ENCODE measurements at places on chromosomes 7 and 10. TPM values are rescaled to one million over a fixed set of nuclear protein-coding genes. Genes with fewer than 3 reads are reported as not detected.

The GTF2IRD2 gene
- total RNA-seq, result 1.5 TPM

The VIPR2 gene
- total RNA-seq, result not detected

The WIPF3 gene
- not detected for total RNA-seq

The LRRC61 gene
- total RNA-seq, result 0.07 TPM

DNA sequence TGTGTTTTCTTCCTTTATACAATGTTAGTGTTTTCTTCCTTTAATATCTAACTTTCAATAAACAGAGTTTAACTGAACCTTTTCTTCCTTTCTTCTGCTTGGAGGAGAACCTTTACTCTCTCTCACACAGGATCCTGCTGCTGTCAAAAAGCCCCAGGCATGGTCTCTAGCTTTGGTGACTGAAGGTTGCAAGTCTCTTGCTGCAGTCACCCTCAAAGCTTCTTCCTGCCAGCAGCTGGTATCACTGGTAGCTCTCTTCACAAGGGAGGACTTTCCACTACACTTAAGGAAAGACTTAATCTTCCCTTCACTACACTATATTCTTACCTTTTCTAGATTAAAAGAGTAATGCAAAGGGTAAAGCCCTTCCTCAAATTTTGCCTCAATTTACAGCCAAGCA lies 153.4 kb downstream of the SGMS1 start:
- DNase-seq, result no peak

- DNase-seq, result no peak
These were observed 17.3 kb downstream of the SRGN start for GRCh38 chr10:69104994-69105790.

The SGPL1 gene
- 22.0 TPM for total RNA-seq

DNA sequence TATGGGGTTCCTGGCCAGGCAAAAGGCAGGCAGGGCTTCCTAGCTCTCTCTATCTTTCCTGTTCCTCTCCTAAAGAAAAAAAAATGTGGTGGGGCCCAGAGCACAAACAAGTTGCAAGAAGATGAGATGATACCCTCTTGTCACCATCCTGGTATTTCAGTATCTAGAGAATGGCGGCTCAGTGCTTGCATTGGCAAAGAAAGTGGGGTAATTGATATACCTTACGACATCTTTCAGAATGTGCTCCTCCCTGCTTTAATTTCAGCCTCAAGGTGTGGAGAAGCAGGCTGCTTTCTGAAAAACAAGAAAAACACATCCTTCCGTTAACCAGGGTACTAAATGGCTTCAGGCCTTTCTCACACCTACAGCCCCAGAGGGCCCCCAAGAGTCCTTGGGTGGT lies 34.5 kb upstream of the CUX1 start:
- DNase-seq, result no peak

The ZNF804B gene
- not detected for total RNA-seq

The LYZL2 gene
- not detected for total RNA-seq

- DNase-seq, result no peak
These were observed 61.3 kb downstream of the KLRG2 start for GRCh38 chr7:139422126-139422525.

DNA sequence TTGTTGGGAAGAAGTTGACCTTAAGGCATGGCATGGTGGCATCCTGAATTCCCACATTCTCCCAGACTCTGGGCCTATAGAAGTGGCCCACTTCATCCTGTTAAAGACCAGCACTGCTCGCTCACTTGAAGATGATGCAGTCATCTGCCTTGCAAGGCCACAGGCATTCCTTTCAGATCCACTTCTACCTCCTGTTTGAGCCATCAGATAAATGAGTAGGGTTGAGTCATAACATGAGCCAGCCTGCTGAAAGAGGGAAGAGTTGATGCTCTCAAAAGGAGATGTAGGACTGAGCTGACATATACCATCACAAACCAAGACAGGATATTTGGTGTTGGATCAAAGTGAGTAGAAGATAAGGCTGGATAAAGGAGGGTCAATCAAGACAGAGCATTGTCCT lies 1.5 kb upstream of the EBLN1 start:
- no peak for DNase-seq

DNA sequence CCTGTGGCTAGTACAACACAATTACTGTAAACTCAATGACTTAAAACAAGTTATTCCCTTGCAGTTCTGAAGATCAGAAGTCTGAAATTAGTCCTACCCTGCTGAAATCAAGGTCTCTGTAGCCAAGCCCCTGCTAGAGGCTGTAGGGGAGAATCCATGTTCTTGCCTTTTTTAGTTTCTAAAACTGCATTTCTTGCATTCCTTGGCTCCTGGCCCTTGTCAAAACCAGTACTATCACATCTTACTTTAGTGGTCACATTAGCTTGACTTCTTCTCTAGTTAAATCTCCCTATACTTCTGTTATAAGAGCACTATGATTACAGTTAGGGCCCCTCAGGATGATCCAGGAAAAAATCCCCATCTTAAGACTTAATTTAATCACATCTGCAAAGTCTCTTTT lies 567.0 kb downstream of the GFRA1 start:
- no peak for DNase-seq

DNA sequence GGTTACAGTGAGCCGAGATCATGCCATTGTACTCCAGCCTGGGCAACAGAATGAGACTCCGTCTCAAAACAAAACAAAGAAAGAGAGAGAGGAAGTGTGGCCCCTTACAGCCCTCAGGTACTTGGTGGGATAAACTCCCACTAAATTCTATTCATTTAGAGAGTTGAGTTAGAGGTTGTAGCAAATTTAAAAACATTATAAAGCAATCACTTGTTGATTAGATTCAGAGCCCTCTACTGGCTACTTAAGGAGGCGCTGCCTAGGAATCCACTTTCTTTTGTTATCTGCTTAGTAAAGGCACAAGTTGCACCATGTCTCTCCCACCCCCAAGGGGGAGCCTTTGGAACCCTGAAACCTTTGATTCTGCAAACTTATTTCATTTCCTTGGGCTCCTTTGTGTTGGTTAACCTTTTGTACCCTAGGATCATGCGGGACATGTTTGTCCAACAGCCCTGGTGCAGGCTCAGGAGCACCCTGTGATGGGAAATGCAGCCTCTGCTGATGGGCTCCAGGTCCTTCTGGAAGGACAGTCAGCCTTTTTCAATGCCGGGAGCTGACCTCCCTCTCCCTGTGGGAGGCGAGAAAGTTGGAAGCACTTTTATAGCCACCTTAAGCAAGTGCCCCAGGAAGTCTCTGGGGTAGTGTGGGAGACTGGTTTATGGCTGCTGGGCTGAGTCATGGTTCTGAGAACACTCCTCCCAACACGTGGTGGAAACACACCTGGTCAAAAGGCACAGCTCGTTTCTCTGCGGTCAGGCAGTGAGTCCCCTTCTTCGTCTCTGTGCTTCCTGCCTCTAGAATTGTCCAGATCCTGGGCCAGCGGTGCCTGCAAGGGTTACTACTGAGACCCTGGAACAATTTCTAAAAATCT lies 2.3 kb downstream of the HKDC1 start:
- no peak for DNase-seq

GRCh38 chr10:89134963-89135362 lies 72.2 kb downstream of the CH25H start:
- no peak for DNase-seq

DNA sequence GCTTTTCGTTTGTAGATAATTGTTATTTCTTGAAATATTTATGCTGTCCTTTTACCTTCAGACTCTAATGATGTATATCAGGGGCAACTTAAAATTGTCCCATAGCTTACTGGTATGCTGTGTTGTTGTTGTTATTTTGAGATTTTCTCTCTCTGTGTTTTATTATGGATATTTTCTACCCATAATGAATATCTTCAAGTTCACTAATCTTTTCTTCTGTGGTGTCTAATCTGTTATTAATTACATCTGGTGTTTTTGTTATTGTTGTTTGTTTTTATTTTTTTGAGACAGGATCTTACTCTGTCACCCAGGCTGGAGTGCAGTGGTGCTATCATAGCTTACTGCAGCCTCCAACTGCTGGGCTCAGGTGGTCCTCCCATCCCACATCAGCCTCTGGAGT lies 102.1 kb downstream of the ANKRD61 start:
- DNase-seq, result no peak

- no peak for DNase-seq
These were observed 29.7 kb upstream of the DDC start for GRCh38 chr7:50594734-50595485.

The SPOCK2 gene
- total RNA-seq, result 0.20 TPM

The ICA1 gene
- total RNA-seq, result 23.8 TPM

- DNase-seq, result no peak
These were observed 27.1 kb downstream of the NMT2 start for GRCh38 chr10:15141136-15142054.

DNA sequence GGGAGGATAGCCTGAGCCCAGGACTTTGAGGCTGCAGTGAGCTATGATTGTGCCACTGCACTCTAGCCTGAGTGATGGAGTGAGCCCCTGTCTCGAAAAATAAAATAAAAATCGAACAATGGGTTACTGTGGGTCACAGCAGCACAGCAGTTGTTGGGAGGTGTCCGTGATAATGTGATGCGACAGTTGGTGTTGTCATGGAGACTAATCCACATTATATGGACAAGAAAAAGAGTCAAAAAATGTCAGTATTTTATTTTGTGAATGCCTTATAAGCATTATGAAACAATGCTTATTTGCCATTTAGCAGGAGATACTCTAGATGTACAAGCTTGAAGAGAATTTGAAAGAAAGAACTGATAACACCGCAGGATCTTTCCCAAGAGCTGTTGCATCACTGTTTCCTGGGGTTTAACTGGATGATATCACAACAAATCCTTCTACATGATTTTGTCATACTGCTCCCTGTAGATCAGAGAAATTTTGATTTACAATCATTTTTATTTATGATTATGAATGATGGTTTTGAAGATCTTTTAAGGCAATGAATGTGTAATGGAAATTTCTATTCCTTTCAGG lies 195.4 kb downstream of the BAMBI start:
- DNase-seq, result no peak

- DNase-seq, result peak; percentile 20
These were observed 105.8 kb downstream of the GNAI1 start for GRCh38 chr7:80240265-80241025.

The ADRB1 gene
- total RNA-seq, result 0.13 TPM

DNA sequence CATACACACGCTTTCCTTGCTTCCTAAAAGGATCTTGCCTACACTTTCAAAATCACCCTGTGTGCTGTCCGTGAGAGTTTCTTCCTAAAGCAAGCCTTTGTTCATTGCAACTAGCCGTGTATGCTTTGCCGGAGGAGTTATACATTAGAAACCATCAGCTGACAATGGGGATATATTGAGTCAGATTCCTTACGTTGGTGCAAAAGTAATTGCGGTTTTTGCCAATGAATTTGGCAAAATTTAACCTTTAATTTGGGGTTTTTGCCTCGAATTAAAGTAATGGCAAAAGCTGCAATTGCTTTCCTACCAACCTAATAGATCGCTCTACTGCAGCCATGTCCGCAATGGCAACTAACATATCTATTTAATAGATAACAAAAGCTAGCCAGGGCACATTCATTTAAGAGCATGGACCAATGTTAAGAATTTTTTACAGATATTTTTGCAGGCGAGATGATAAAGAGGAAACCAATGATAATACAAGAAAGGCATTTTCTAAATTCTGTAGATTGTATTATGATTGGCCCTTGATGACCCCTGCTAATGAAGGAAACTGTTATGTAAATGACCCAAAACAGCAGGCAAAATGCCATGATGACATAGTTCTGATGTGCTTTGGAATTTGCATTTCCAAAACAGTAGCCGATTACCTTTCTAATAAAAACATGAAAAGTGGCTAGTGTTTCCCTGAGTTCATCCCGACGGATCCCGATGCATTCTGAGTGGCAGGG lies 184.8 kb upstream of the NRP1 start:
- DNase-seq, result no peak

DNA sequence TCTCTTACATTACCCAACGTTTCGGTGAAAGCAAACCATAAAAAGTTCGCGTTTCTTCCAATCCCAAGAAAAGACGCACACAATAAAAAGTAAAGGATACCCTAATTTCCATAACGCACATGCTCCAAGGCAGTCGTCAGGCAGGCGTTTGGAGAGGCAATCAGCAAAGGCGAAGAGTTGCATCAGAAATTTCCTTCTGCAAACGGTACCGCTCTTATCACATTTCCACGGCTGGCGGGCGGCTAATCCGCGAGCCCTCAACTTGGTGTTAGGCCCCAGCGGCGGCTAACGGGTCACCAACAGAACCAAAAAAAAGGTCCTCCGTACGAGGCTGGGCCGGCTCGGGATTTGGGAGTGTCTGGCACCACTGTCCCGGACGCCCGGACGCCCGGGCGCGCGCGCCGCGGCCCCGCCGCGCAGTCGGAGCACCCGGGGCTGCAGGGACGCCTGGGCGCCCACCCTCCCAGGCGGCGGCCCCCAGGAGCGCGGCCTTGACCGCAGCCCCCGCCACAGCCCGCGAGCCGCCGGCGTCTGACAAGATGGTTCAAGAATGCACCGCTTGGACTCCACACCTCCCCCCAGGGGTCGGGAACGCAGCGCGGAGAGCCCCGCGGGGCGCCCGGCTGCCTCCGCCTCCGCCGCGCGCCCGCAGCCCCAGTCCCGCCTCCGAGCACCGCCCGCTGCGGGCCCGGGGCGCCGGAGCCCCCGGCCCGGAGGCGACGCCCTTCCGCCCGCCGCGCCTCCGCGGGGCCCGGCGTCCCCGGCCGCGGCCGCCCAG lies 9.8 kb upstream of the GRB10 start:
- DNase-seq, result no peak

The OR6B1 gene
- not detected for total RNA-seq

- no peak for DNase-seq
These were observed 214.2 kb upstream of the KAT6B start for GRCh38 chr10:74612195-74612594.

The SHH gene
- 0.20 TPM for total RNA-seq

GRCh38 chr10:119705434-119705831 lies 20.4 kb upstream of the INPP5F start:
- DNase-seq, result no peak

DNA sequence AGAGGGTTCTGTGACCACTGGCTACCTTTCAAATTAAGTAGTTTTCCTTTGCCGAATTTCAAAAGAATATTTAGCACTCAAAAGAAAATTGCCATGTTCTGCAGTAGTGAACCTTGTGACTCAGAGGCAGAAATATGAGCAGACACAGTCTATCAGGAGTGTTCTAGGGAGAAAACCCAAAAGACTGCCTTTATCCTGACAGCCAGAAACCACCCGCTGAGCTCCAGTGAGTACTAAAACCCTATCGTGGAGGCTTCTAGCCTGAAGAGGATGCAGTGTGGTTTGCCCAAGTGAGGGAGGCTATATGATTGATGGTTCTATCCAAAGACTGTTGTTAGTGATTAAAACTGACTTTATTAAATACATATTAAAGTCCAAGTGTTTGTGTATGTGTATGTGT lies 21.9 kb downstream of the CHRM2 start:
- DNase-seq, result no peak

- no peak for DNase-seq
These were observed 66.0 kb upstream of the PAPSS2 start for GRCh38 chr10:87593702-87594101.

GRCh38 chr10:96982149-96982930 lies 150.2 kb downstream of the LCOR start:
- DNase-seq, result no peak

- DNase-seq, result no peak
These were observed 391.4 kb downstream of the NRG3 start for GRCh38 chr10:82266438-82266837.
